ENCODE measurements at places on chromosomes 7 and 10.
A peak's percentile ranks its signal among the peaks of the same experiment; 100 is the strongest.

- peak; percentile 71 for DNase-seq
Measured at GRCh38 chr7:2242541-2243429, 759 bp downstream of the NUDT1 start.

DNA sequence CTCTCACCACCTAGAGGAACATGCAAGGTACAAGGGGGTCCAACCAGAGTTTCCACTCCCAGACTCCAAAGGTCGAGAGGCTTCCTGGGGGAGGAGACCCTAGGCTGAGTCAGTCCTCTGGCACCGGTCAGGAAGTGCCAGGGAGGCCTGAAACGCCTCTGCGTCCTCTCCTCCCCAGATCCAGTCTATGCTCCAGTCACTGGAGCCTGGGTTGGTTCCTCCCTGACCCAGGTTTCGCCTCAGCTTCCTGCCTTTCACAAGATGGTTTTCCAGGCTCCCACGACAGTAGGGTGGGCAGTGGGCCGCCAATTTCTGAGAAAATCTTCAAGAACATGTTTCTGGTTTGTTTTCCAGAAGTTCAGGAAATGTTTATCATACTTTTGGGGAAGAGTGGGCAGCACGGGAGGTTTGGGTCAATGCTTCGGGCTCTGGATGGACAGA lies 30.0 kb downstream of the DUSP5 start:
- DNase-seq, result peak; percentile 45

DNA sequence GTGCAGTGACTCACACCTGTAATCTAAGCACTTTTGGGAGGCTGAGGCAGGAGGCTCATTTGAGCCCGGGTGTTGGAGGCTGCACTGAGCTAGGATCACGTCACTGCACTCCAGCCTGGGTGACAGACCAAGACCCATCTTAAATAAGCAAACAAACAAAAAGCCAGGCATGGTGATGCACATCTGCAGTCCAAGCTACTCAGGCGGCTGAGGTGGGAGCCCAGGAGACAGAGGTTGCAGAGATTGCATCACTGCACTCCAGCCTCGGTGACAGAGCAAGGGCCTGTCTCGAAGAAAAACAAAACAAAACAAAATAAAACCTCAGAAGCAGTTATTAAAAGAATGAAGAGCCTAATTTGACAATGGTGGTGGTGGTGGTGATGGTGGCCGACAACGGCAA lies 132.5 kb downstream of the PARD3 start:
- DNase-seq, result no peak

DNA sequence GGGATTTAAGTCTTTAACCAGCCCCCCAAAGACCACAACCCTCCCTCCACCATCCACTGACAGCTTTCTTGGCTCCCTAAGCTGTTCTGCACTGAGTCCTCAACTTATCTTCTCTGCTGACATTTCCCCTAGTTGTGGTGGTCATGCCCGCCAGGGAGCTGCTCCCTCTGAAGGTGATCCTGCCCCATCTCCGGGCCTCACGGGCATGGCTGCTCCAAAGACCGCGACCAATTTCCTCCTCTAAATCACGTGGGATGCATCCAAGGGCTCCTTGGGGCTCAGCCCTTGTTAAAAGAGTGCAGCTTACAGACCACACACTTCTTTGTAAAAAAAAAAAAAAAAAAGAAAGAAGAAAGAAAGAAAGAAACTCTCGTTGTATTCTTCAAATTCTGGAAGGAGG lies 27.1 kb upstream of the KLF6 start:
- DNase-seq, result no peak

GRCh38 chr10:99926925-99927720 lies 82.6 kb downstream of the DNMBP start:
- DNase-seq, result peak; percentile 38

DNA sequence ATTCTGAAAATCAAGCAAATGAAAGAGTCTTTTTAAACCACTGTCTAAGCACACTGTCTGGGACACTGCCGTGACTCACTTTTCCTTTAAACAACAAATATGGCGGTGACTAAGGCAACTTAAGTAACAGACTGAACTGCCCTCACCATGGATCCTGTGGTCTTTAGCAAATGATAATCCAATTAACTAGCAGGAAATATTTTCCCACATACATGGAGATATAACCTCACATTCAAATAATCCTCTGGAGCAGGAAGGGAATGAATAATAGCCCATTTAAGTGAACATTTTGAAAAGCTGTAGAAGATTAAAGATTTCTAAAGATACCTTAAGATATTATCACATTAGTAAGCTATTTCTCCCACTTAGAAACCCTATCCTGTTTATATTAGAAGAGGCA lies 40.3 kb upstream of the LRRC17 start:
- no peak for DNase-seq
